ENCODE measurements at places on chromosomes 2 and 18.

- no peak for DNase-seq
These were observed 199.4 kb upstream of the LRRTM4 start for GRCh38 chr2:77721593-77721992.

- DNase-seq = no peak
These were observed 52.6 kb downstream of the ATIC start for GRCh38 chr2:215364157-215365155.

DNA sequence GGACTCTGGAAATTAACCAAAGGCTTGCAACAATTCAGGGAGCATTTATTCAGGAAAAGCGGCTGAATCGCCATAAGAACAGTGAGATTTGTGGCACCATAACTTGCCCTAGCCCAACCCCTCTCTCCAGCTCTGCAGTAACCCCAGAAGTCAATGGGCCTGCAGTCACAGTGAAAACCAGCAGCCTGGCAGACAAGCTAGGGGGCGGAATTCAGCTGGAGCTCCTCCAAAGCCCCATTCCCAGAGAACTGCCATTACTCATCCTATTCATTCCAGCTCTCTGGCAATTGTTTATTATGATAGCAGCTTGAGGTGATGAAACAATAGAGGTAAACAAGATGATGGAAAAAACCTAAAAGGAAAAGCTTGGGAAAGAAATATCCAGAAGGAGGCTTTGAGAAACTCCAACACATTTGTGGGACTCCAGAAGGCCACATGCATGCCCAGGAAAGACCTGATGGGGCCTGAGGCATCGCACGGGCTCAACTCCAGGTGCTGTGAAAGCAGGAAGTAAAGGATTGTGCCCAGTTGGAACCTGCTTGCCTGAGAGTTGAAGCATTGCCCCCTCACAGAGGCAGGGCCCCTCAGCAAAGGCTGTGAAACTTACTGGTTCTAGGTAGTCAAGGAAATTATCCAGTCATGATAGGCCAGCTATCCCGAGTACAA is 126.7 kb downstream of the TWIST2 start:
- no peak for DNase-seq

- no peak for DNase-seq
These were observed 163.5 kb upstream of the NT5C1B start for GRCh38 chr2:18752667-18753422.

DNA sequence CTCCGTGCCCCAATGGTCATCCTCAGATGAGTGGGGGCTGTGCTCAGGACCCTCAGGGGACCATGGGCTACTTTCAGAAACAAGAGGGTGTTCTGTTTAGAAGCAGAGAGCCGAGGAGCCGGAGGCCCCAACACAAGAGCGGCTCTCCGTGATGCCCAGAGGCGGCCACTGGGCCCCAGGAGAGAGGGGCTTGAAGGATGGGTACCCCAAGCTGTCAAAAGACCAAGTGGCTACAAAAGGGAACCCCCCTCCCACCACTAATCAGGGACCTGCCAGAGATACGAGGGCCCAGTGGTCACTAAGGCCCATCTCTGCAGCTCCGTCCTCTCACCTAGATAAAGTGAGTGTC is 93.6 kb downstream of the HDAC4 start:
- DNase-seq = no peak

DNA sequence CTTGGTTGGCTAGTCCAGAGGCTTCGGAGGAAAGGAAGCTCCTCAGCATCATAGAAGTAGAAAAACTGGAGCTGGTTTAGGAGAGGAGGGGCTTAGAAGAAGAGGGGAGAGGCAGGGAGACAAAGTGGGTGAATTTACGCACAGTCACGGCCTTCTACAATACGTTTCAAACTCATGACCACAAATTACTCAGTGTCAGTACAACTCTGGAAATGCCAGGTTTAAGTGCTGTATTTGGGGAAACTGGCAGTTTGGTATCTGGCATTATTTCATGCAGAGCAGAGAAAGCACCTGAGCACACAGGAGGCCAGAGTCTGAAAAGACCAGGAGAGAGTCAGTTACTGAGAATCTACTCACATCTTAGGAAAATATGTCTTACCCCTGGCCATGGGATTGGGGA is 55.4 kb downstream of the XRCC5 start:
- DNase-seq = no peak

GRCh38 chr2:169464882-169465281 is 14.4 kb upstream of the BBS5 start:
- no peak for DNase-seq

DNA sequence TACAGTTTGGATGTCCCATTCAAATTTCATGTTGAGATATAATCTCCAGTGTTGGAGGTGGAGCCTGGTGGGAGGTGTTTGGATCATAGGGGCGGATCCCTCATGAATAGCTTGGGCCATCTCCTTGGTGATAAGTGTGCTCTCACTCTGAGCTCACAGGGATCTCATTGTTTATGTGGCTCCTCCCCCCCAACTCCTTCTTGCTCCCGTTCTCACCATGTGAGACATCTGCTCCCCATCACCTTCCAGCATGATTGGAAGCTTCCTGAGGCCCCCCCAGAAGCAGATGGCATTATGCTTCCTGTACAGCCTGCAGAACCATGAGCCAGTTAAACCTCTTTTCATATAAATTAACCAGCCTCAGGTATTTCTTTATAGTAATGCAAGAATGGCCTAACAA is 3.0 kb upstream of the INPP1 start:
- peak; percentile 18 for DNase-seq

GRCh38 chr2:179561702-179562101 is 297.1 kb upstream of the SESTD1 start:
- no peak for DNase-seq

- no peak for DNase-seq
These were observed 145.6 kb downstream of the ANKRD44 start for GRCh38 chr2:197165020-197165419.
